Keratinocyte (primary cell): ENCODE measurements at places on chromosomes 6 and 20.

DNA sequence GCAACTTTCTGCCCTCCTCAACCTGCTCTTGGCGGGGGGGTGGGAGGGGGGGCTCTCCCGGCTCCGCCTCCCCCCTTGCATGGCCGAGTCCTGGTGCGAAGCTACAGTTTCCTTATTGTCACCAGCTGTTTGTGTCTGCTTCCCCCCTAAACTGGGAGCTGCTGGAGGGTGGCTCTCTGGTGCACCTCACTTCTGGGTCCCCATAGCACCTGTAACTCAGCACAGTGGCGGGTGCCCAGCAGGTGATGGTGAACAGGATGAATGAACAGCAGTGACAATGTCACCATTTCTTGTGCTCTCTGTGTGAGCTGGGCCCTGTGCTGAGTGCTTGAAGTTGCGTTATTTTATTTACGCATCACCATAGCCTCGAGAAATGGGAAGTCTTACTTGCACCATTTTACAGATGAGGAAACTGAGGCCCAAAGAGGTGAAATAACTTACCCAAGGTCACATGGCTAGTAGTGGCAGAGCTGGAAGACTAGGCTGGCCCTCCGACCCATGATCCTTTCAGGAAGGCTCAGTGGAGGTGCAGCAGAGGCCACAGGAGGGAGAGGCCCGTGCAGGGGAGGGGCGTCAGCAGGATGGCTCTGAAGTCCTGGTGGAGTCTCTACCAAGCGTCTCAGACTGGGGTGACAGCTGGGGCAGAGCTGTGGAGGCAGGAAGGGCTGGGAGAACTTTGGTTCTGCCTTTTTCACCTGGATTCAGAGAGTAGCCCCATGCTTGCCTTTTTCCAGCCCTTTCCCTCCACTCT is 41.8 kb downstream of the SRC start:
- DNase-seq = no peak

GRCh38 chr6:138231381-138231886 is 13.1 kb upstream of the PBOV1 start:
- no peak for DNase-seq

GRCh38 chr6:157535340-157536222 is 154.6 kb downstream of the ZDHHC14 start:
- DNase-seq = peak; percentile 59

- no peak for DNase-seq
These were observed 47.2 kb downstream of the BACH2 start for GRCh38 chr6:90249458-90249857.

DNA sequence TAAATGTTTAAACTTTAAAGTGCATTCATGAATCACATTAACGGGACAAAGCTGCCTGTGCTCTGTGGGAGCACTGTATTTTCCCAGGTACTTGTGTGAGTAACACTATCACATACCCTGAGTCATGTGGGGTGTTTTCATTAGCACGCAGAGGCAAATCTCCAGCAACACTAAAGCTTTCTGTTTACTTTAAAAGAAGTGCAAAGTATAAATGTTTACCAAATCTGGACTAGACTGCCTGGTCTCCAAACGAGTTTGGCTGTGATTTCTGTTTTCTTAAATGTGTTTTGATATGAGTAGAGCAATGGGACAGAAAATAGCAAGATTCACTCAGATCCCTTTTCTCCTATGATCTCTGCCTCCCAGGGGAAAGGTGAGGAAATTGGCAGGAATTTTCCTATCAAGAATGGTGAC is 28.8 kb upstream of the RIPPLY2 start:
- DNase-seq = no peak

DNA sequence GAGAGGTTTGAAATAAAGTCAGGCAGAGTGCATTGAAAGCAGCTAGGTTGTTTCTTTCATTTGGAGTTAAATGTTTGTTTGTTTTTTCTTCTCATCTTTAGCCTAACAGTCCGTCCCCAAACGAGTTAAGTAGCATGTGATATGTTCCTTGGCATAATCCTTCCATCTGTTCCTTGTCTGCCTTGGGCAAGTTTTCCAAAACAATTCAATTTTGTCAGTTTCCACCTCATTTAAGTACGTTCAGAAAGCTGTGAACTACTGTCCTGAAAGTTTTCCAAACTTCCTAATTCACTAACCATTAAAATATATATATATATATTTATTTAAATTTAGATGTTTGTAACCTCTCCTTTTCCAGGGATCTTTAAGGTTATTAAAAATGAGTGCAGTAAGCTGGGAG is 61.8 kb upstream of the HDAC2 start:
- no peak for DNase-seq

- no peak for DNase-seq
These were observed 14.1 kb upstream of the HCK start for GRCh38 chr20:32037929-32038328.

DNA sequence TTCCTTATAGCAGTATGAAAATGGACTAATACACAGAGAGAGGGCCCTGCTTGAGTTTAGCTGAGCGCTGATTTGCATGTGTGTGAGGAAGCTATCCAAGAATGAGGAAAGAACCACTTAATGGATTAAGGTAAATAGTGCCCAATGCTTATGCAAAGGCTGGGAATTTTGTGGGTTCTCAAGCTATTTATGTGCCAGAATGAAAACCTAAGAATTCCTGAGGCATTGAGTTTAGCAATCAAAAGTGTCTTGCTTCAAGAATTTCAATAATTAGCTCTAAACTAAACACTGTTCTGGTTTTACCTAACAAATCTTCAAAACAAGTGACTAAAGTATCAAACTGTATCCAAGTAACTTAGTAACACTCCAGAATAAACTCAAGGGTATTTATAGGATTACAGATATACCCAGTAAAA is 7.0 kb upstream of the OR14J1 start:
- no peak for DNase-seq

- DNase-seq = no peak
These were observed 28.9 kb downstream of the THBS2 start for GRCh38 chr6:169224716-169225115.

- DNase-seq = no peak
These were observed 22.4 kb upstream of the IFNGR1 start for GRCh38 chr6:137241481-137242038.

GRCh38 chr6:112179631-112180030 is 74.7 kb downstream of the LAMA4 start:
- no peak for DNase-seq

DNA sequence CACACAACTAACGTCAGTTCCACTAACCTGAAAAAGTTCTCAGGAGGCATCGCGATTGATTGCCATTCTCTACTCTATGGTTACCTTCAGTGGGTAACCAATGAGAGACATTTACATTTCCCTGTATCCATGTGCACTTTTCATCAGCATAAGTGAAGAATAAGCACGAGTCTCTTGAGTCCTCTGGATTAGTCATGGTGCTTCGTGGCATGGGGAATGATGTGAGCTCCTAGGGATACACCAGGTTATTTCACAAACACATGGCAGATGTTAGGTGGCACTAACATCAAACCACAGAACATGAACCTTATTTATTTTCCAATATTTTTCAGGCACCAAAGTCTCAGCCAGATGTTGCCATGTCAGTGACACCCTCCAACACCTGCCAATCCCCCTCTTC is 64.0 kb downstream of the FYN start:
- no peak for DNase-seq

DNA sequence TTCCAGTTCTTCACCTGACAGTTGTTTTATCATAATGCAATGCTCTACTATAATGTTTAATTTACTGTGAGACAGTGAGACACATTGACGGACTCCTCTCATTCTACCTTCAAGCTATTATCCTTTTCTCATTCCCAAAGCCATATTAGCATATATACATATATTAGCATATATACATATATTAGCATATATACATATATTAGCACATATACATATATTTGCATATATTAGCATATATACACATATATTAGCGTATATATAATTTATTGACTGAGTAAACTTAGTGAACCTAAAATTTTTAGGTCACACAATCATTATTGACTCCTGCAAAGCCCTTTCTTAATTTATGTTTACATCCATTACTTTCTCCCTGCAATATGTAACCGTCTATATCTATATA is 555.0 kb upstream of the ADGRB3 start:
- DNase-seq = no peak

GRCh38 chr20:23446505-23446904 is 6.2 kb downstream of the CST11 start:
- no peak for DNase-seq

- DNase-seq = no peak
These were observed 128.8 kb downstream of the SOBP start for GRCh38 chr6:107618672-107619071.

- no peak for DNase-seq
These were observed 151.5 kb downstream of the PRL start for GRCh38 chr6:22145376-22145775.

DNA sequence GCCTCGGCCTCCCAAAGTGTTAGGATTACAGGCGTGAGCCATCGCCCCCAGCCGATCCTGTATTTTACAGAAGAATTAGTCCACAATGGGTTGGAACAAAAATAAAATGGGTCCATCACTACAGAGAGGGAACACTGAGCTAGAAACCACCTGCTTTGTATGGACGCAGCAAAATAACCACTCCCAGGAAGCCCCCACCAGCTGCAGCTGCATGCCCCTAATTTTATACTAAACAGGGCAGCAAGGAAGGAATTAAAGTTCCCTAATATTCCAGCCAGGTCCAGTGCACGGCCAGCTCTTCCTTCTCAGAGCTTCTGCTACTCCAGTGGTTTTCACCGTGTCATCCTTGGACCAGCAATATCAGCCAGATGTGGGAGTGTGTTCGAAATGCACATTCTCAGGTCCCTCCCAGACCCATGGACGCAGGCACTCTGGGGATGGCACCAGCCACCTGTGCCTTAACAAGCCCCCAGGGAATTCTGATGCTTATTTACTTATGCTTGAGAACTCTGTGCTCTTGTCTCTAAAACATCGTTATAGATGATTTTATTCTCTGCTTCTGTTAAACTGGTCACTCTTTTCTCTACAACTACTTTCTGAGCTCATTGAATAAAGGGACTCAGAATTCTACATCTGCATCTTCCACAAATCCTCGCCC is 189.5 kb upstream of the SLC24A3 start:
- no peak for DNase-seq

GRCh38 chr6:23983735-23984134 is 142.3 kb upstream of the NRSN1 start:
- no peak for DNase-seq

DNA sequence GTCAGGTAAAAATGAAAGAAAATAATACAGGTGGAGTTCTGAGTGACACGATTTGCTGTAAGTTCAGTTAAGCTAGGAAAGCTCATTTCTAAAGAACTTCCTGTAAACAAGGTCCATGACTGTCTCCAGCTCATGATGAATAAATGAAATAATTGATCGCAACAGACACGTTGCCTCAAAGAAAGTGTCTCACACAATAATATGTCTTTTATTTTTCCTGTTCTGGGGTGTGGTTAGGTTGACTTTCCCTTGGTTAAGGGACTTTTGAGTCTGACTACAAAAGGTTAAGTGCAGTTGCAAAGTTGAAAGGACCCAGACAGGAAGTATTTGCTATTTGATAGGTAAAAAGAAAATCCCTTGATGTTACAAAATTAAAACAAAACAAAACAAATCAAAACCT is 304.2 kb upstream of the PRDM1 start:
- no peak for DNase-seq

DNA sequence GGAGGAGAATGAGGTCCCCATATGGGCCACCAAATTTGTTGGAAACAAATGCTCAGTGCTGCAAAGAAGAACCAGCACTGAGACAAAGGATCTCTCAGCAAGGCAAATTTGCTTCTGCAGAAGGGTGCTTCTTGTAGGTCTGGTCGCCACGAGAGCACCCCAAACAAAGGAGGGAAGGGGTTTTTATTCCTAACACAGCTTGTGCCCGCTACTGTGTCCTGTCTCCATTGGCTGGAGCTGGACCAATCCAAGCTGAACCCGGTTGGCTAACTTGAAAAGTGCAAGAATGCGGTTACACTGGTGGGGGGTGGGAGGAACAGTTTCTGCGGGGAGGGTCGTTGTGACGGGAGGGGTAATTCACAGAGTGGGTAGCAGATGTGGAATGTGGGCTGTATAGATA is 54.1 kb upstream of the TULP1 start:
- DNase-seq = no peak

GRCh38 chr6:119647309-119647708 is 297.7 kb upstream of the MAN1A1 start:
- DNase-seq = no peak
